ENCODE measurements at places on chromosomes 6 and 20.

DNA sequence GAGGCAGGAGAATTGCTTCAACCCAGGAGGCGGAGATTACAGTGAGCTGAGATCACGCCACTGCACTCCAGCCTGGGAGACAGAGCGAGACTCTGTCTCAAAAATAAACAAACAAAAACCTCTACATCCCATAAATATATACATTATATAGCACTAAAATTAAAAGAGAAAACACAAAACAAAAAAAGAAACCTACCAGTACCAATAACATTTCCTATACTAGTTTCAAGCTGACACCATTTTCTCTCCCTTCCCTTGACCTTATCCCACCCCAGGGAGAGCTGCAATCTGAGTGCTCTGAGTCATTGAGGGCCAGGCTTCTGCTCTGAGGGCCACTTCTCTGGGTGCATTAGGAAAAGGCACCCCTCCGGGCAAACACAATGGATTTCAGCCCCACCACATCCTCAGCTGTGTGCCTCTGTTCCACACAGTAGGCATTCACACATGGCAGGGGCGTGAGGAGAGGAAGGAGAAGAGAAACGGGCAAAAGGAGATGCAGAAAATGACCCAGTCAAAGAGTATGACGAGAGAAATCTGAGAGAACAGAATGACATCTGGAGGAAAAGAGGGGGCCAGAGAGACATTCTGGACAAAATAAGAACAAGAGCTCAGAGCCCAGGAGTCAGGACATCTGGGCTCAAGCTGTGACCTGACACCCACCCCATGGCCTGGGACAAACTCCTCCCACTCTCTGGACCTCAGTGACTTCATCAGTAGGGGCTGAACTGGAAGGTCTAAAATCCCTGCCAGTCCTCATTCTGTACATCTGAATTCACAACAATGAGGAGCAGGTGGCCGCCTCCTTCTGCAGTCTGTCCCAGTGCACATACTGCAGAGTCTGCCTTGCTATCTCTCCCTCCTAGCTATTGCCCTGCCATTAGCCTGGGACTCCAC, 18.2 kb downstream of the TRIM26 start:
- DNase-seq: no peak

DNA sequence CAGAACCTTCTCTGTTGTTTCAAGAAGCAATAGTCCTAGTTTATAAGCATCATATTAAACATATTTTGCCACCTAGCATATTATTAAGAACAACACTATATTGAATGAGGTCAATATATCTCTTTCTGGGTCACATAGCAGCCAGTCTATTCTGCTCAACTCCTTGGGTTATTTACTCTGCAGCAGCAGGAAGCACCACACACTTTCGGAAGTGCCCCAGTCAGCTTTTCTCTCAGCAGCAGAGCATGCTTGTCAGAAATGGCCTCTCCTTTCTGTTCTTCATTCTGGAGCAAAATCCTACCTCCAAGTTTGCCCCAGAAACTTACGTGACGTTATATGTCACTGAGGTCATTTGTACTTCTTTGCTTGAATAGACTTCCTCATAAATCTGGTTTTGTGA, 22.7 kb downstream of the CFAP206 start:
- DNase-seq: no peak

DNA sequence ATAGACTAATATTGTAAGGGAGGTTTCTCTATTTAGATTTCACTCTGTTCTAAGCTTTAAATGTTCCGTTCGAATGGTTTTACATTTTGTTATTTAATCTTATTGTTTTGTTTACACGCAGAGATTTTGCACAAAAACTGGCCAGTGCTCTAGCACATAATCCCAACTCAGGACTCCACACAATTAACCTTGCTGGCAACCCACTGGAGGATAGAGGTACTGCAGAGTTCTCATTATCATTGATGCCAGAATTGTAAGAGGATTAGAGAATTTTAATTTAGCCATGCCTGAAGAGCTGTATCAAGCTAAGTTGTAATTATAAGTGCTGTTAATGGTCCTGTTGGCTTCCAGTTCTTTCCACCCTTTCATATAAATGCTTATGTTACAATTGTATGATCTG, 179.7 kb upstream of the SCGN start:
- DNase-seq: no peak

- no peak for DNase-seq
Observed at GRCh38 chr6:34536251-34536958, 19.7 kb downstream of the SPDEF start.

- no peak for DNase-seq
Observed at GRCh38 chr6:159982731-159983506, 14.0 kb downstream of the IGF2R start.

DNA sequence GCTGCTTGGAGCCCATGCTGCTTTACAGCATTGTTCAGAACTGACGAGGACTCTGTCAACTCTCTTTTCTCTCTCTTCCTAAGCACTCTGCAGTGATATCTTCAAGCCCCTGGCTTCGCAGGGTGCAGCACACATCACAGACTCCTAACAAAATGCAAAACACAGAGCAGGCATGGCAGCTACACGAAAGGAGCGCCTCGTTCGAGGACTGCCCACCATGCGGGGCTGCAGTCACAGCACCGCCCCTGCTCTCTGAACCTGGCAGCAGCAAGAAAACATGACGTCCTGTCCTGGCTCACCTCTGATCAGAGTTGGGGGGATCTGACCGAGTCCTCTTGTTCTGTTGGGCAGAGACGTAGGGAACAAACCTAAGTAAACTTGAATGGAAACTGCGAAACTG, 281.7 kb downstream of the CDH26 start:
- no peak for DNase-seq

- DNase-seq: no peak
Observed at GRCh38 chr6:74689601-74690000, 516.3 kb downstream of the COL12A1 start.

GRCh38 chr6:140225701-140226436, 851.4 kb upstream of the CITED2 start:
- DNase-seq: no peak

- no peak for DNase-seq
Observed at GRCh38 chr6:73302339-73302738, 39.3 kb upstream of the KHDC1 start.

DNA sequence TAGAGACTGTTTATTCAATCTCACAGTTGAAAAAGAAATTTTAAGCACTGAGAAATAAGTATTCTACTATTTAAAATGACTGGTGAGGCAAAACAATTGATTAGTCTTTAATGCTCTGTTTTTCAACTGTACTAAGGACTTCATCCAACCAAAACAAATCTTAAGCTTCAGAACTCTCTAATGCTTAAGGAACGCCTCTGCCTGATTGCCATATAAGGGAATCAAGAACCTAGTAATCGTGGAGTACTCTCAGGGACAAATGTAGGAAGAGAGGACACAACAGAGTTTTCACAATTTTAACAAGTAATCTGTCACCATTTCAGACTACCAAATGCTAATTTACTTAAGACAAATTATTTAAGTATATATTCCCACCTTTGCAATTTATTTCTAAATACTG, 16.1 kb downstream of the FBXO30 start:
- no peak for DNase-seq

- DNase-seq: no peak
Observed at GRCh38 chr6:149094156-149094555, 223.4 kb upstream of the TAB2 start.

DNA sequence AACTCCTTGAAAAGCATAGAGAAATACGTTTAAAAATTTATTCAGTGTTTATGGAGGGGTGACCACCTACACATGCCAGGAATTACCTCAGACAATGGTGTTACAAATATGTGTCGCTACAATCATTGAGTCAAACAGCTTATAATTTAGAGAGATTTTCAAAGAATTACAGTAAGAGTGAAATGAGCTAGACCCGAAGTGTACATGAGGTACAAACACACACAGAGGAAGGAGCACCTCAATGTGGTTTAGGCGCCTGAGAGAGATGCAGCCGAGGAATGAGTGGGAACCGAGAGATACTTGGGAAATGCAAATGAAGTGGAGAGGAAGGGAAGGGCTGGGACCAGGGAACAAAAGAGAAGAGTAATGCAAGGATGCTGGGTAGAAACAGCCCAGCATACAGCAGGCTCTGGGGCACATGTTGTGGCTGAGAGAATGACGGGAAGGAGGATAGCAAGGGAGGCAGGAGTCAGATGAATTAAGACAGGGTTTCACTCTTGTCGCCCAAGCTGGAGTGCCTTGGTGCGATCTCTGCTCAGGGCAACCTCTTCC, 15.5 kb downstream of the EEF1E1 start:
- DNase-seq: no peak

GRCh38 chr6:100554228-100554627, 89.5 kb upstream of the SIM1 start:
- DNase-seq: no peak

- no peak for DNase-seq
Observed at GRCh38 chr6:106037060-106037459, 49.1 kb upstream of the PRDM1 start.
